ENCODE measurements at places on chromosomes 1 and 21.

DNA sequence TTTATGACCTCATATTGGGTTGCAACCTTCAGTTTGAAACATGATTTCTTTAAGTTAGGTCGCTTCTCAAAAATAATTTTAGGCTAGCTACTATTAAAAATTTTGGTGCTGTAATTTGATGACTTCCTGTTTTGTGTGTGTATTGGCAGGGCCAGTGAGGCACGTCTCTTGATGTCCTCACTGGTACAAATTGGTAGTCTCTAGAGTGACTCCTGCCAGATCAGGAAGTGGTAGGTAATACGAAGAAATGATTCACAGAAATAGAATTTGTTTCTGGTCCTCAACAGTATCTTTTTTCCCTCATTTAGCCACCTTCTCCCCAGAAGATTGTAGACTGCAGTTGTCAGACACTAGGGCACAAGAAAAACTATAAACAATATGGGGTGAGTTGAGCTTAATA, 120.9 kb upstream of the KIAA1614 start:
- no peak for DNase-seq

DNA sequence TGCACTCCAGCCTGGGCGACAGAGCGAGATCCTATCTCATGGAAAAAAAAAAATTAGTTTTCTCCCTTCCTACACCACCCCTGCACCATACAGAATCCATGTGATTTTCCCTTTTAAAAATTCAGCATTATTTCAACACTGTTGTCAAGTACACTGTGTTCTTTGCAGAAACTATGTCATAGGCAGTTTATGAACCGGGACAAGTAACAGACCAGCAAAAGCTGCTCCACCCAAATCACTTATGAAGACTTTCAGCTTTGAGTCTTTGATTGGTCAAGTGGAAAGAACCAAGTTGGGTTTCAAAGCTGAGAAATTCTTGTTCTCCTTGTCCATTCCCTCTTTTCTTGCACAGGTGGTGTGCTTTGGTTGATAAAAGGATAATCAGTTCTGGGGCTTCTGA, 173.0 kb downstream of the CDC7 start:
- no peak for DNase-seq

- DNase-seq, result peak; percentile 12
These were observed 7.4 kb upstream of the MPL start for GRCh38 chr1:43329995-43330751.

GRCh38 chr1:29879217-29879616, 642.9 kb downstream of the PTPRU start:
- no peak for DNase-seq

DNA sequence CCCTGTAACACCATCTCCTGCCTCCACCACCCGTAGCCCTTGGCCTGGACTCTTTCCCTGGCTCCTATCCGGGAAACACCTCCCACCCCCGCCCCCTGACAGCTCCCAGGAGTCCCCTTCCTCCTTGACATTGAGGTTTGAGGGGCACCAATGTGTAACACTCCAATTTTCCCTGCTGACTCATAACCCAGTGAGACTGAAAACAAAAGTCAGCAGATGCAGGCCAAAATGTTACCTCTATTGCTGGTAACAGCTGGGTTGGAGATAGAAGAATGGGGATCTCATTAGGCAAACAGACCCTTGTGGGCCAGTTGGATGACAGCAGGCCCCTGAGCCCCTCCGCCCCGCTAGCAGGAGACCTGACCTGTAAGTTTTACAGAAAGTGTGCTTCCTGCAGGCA, 237.2 kb downstream of the KAZN start:
- no peak for DNase-seq

DNA sequence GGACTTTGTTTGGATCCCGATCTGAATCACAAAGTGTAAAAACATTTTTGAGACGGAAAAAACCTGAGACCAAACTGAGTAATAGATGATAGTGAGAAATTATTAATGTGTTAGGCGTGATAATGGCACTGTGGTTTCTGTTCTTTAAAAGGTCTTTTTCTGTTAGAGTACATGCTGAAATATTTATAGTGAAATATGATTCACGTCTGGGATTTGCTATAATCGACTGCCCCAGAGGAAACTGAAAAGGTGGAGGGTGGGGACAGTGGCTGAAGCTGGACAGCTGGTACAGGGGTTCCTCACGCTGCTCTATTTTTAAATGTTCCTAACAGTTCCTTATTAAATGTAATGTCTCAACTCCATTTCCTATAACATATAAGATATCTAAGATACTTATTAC, 11.2 kb downstream of the URB1 start:
- DNase-seq, result no peak

DNA sequence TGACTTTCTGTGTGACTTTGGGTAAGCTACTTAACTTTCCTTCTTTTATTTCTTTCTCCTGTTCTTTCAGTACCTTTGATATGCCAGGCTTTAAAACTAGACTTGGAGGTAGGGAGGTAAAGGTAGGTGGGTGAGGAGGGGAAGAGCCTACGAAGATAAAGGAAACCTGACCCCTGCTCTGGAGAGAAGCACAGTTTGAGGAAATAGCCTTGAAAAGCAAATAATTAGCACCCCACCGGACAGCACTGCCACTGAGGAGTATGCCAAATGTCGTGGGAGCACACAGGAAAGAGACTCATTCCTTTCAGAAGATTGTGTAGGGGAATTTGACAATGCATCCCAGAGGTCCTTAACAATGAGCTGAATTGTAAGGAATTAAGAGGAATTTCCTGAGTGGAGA, 65.2 kb upstream of the SPAG17 start:
- DNase-seq, result no peak

GRCh38 chr1:155466617-155466972, 96.0 kb downstream of the ASH1L start:
- no peak for DNase-seq

DNA sequence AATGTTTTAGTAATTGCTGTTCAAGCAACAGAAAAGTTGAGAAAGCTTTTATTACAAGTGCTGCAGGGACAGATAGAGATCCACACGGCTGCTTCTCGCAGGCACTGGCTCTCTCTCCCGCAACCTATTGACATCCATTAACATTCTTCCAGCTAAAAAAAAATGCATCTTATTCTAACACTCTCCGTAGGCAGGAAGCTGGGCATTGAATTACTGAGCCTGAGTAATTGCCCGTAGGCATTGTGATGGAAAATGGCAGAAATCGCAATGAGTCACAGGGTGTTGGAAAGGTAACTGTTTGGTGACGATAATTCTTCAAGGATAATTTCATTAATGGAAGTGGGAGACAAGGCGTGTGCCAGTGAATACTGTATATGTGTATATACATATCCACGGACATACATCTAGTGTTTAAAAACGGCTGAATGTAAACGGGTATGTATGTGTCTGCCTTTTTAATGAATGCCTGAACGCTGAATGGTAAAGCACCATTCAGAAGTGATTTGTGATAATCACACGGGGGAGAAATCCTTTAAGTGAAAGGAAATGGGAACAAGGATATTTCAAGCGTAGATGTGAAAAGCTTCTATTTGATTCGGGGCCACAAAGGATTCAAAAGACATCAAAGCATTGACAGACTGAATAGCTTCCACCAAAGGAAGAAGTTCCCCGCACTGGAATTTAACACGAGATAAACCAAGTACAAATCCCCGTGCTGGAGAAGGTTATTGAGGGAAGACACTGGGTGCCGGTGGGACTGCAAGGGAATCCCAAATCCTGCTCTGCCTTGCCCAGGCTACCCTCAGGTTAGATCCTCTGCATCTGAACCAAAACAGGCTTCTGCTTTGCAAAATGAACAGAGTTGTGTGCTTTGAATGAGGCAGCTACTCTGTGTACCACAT, 567.2 kb downstream of the NPHP4 start:
- DNase-seq, result no peak

GRCh38 chr1:64231153-64231552, 27.7 kb downstream of the UBE2U start:
- no peak for DNase-seq

DNA sequence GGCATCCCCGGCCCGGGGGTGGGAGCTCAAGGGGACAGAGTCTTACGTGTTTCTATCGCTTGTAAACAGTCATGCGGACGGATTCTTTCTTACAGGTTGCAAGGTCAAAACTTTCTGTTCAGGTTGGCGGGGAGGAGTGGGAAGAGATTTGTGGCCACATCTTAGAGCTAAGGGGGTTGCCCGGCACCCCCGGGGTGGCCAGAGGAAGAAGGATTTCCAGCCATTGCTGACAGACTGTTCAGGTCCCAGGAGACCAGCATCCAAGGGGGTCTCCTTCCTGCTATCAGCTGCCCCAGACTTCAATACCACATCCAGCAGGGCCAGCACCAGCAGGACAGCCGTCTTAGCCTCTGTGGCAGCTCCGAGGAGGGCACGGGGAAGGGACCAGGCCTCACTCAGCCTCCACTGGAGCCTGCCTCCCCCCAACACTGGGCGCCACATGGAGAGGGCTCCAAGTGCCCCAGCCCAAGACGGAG, 52.0 kb downstream of the KIF21B start:
- DNase-seq, result no peak

GRCh38 chr1:20729990-20730689, 2.4 kb downstream of the SH2D5 start:
- no peak for DNase-seq

DNA sequence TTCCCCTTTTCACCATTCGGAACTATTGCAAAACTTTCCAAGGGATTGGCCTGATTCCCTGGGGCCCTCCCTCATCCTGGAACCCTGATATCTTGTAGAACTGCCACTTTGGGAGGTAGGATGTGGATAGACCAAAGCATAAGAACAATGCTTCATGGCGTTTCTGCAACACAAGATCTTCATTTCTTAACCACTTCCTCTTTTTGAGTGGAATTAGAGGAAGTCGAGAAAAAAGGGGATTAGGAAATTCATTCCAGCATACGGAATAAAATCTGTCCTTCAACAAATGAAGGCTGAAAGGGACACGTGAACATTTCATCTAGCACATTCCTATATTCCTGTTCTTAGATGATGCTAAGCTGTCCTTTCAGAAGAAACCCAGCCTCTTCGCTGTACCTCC, 149.3 kb downstream of the HUNK start:
- no peak for DNase-seq

DNA sequence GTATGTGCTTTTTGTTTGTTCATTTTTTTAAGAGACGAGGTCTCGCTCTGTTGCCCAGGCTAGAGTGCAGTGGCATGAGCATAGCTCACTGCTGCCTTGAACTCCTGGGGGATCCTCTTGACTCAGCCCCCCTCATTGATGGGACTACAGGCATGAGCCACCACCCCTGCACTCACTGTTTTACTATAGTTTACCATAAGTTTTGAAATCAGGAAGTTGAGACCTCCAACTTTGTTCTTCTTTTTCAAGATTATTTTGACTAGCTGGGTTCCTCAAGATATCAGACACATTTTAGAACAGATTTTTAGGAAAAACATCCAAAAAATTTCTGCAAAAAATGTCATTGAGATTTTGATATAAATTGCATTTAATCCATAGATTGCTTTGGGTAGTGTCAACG, 120.4 kb upstream of the FGGY start:
- DNase-seq, result no peak

DNA sequence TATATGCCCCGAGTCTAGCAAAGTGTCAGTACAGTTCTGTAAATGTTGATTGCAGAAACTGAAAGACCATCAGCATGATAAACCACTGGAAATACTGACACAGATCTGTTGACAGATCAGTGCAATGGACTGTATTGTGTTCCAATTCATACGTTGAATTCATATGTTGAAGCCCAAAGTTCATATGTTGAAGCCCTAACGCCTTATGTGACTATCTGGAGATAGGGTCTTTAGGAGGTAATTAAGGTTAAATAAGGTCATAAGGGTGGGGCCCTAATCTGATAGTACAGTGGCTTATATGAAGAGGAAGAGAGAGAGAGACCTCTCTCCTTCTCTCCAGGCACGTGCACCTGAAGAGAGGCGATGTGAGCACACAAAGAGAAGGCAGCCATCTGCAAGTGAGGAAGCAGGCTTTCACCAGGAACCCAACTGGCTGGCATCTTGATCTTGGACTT, 144.7 kb downstream of the MRPL39 start:
- DNase-seq, result no peak

- no peak for DNase-seq
These were observed 2.6 kb downstream of the OR10T2 start for GRCh38 chr1:158396646-158397045.

- no peak for DNase-seq
These were observed 5.0 kb downstream of the CSRP1 start for GRCh38 chr1:201501812-201502510.

Data from activated gamma-delta T cell treated with anti-CD3 and anti-CD28 coated beads, Interleukin-2, amount 50 U/mL, for 16 hours (primary cell).